ENCODE measurements at places on chromosomes 3 and 15. TPM values are rescaled to one million over a fixed set of nuclear protein-coding genes. Genes with fewer than 3 reads are reported as not detected.
A peak's percentile ranks its signal among the peaks of the same experiment; 100 is the strongest.

Gene LRTM1
- total RNA-seq: not detected

DNA sequence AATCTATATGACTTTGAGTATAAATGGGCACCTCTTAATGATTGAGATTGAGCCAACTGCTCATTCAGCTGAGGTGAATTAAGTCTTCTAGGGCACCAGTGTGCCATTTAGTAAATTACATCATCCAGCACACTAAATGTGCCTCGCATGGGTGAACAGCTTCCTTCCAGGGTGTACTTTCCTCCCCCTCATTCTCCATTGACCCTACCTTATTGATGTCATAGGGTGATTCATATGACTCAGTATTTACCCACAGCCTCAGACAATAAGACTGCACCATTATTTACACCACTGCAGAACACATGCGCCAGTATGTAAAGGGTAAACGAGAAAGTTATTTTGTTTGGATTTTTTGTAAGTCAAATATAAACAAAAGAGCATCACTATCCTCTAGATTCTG, 185.2 kb upstream of the ARL6 start:
- no peak for DNase-seq

DNA sequence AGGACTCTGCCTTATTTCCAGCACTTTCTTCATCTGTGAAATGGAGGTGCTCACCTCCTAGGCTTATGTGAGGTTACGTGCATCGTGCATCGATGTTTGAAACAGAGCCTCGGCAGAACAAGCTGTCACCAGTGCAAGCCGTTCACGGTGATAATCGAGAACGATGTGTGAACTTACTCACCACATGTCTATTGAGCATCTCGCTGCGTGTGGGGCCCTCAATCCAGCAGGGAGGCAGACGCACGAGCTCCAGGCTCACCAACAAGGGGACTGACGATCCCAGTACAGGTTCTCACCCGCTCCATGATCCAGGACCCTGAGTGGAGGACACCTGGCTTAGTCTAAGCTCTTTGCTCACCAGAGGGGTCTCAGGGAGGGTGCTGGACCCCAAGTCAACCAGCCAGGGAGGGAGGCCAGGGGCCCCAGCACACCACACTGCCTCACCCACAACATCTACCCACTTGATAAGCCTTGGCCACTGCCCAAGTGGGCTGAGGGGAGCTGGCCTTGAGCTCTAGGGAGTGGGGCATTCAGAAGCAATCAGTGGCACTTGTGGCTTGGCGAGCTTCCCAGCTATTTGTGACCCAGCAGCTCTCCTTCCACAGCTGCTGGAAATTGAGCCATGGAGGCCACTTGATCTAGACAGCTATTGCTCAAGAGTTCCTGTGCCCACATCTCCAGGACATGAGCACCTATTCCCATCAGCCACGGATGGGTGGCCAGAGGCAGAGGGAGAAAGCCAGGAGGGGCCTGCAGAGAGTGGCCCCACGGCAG, 34.4 kb upstream of the SLC6A1 start:
- no peak for DNase-seq

Gene MORC1
- not detected for total RNA-seq

- no peak for DNase-seq
Measured at GRCh38 chr15:98881526-98882520, 125.8 kb downstream of the PGPEP1L start.

- no peak for DNase-seq
Measured at GRCh38 chr3:186882881-186883685, 40.6 kb downstream of the ADIPOQ start.

Gene NR2E3
- 0.69 TPM for total RNA-seq

GRCh38 chr3:108292905-108293328, 3.4 kb upstream of the HHLA2 start:
- DNase-seq: no peak

Gene CFAP100
- not detected for total RNA-seq

- peak; percentile 17 for DNase-seq
Measured at GRCh38 chr3:140719841-140720614, 42.2 kb downstream of the TRIM42 start.

Gene SCN5A
- total RNA-seq: 4.8 TPM

DNA sequence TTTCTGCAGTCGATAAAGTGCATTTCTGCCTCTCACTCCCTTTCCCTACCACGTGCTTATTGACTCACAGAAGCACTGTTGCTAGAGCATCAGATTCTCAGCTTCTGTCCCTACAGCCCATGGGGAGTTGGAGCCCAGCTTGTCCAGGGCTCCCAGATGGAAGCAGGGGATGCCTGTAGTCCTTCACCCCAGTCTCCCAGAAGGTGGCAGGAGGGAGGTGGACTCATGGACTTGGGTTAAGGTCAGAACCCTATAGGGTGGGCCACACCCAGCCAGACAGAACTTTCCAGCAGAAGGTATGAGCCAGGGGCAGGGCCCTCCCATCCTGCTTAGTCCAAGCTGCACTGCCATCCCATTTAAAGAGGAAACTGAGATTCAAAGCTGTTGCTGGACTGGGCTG, 33.1 kb upstream of the SEMA3F start:
- no peak for DNase-seq

GRCh38 chr15:62474771-62475124, 309.7 kb upstream of the C2CD4B start:
- no peak for DNase-seq

Gene GPR87
- total RNA-seq: not detected

Gene FEZF2
- total RNA-seq: 0.49 TPM

Gene GOLGA6B
- not detected for total RNA-seq

GRCh38 chr3:11601446-11602238, 42.1 kb downstream of the VGLL4 start:
- no peak for DNase-seq

DNA sequence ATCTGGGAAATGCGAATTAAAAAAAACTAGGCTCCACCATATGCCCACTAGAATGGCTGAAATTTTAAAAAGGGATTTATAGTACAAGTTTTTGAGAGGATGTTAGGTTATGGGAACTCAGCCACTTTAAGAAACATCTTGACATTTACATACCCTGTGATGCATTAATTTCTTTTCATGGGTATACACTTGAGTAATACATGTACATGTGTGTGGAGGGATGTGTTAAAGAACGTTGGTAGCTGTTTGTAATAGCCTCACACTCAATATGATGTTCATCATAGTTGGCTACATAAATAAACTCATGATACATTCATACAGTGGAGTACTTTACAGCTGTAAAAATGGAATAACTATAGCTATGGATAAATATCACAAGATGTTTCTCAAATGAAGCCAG, 40.9 kb downstream of the MEF2A start:
- DNase-seq: no peak

DNA sequence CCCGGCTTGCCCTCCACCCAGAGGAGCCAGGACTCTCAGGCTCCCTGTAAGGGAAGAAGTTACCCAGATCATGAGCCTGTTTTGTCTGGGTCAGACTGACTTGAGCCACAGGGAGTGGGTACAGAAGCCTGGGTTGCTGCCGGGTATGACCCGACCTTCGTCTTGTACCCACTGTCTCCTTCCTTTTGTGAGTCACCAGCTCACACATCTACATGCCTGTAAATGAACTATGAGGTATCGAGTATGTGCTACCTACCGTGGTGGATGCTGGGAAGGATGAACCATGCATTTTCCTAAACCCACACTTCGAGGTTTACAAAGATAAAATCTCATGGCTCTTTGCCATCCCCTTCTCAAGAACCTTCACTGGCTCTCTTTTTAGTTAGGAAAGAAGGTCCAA, 56.9 kb downstream of the CACNA1D start:
- no peak for DNase-seq

Gene EFCC1
- not detected for total RNA-seq

Gene ATP13A5
- total RNA-seq: not detected

DNA sequence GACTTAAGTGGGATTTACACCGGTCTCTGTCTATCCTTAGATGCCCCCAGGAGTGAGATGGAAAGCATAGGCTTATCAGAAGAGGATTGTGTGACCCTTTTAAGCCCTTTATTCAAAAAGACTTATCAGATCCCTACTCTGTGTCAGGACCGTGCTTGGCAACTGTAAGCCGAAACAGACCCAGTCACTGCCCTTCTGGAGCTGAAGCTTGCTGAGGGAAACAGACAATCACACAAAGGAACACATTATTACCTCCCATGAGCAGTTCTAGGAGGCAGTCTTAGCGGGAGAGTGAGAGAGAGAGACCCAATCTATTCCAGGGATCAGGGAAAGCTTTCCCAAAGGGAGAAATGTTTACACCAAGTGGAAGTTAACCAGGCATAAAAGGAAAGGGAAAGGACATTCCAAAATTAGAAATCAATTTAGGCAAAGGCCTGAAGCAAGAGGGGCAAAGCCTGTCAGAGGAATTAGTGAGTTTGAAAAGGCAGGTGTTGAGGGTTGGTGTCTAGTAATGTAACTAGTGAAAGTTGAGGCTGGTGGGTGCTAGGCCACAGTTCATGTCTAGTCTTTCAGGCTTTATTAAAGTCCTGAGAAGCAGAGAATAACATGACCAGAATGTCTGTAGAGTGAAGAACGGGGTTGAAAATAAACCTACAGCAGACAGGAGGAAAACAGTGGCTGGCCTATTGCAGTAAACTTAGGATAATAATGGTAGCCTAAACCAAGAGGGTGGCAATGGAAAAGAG, 86.7 kb downstream of the THBS1 start:
- DNase-seq: no peak

DNA sequence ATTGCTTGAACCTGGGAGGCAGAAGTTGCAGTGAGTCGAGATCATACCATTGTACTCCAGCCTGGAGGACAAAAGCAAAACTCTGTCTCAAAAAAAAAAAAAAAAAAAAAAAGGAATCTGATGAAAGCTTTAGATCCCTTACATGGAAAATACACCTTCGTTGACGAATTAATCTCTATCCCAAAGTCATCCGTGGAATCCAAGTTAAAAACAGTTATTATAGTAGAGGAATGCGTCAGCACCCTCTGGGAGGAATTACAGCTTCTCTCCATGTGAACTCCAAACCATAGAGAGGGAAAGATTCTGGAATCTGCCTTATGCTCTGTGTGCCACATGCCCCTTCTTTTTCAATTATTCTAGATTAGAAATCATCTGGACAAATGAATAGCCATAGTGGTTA, 192.3 kb upstream of the C2CD4B start:
- DNase-seq: no peak

Gene GCSAM
- not detected for total RNA-seq

GRCh38 chr15:91182101-91182500, 82.0 kb downstream of the SV2B start:
- no peak for DNase-seq
